Kasumi-1 (cell line): ENCODE measurements at places on chromosomes 5 and 9.

GRCh38 chr9:98951967-98952366 lies 8.3 kb downstream of the COL15A1 start:
- no peak for DNase-seq

- no peak for DNase-seq
Measured at GRCh38 chr9:70566751-70567150, 152.3 kb upstream of the KLF9 start.

DNA sequence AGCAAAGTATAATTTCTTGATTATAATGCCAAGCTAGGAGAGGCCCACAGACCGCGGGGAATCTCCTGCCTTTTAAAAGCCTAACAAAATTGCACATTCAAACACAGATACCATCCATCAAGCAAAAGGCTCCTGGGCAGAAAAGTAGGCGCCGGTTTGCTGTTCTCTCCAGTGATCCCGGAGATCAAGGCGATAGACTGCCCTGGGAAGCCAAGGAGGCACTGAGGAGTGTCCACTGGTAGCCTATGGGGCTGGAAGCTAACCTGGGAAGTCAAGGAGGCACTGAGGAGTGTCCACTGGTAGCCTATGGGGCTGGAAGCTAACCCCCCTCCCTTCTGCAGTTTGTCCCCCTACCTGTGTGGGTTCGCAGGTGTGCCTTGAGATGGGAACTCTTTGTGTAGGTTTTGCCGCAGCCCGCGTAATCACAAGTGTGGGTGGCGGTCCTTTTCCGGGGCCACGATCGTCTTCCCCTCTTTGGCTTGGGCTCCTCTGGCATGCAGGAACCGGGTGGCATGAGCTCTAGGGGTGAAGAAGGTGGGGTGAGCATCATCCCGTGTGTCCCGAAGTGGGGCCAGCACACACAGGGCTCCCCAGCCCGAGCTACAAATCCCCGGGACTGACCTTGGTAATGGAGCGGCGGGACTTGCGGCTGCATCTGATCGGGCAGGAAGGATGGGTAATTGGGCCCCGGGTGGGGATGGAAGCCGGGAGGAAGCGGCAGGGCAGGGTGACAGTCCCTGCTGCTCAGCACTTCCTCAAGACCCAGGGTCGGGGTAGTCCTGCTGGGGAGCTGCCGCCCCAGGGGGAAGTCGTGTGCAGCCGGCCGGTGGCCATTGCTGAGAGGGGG lies 2.7 kb downstream of the KLF4 start:
- DNase-seq = no peak

- DNase-seq = no peak
Measured at GRCh38 chr5:180085837-180086236, 14.3 kb upstream of the RNF130 start.
